Subcutaneous adipose tissue (tissue), 4 donors: ENCODE measurements at places on chromosomes 4 and X. TPM values are rescaled to one million over a fixed set of nuclear protein-coding genes. Genes with fewer than 3 reads are reported as not detected.

IQCM gene
- not detected for total RNA-seq

STOX2 gene
- total RNA-seq: 9.0 TPM

SMIM10 gene
- total RNA-seq: 3.6 TPM

SLC4A4 gene
- total RNA-seq: 18.6 TPM

CSAG3 gene
- not detected for total RNA-seq

CCNB3 gene
- total RNA-seq: 0.44 TPM

MAGEA11 gene
- not detected for total RNA-seq

GAGE12J gene
- not detected for total RNA-seq

GAGE13 gene
- not detected for total RNA-seq

MND1 gene
- 1.9 TPM for total RNA-seq

FGFR3 gene
- total RNA-seq: not detected

KLF3 gene
- total RNA-seq: 59.7 TPM

GLOD5 gene
- total RNA-seq: not detected

SMIM20 gene
- total RNA-seq: 27.3 TPM

ARAP2 gene
- 25.4 TPM for total RNA-seq

RHOXF2B gene
- not detected for total RNA-seq

TMPRSS11B gene
- total RNA-seq: not detected

ZMAT1 gene
- total RNA-seq: 17.1 TPM

TRPC5OS gene
- total RNA-seq: not detected

EIF4E gene
- 37.1 TPM for total RNA-seq
